Activated CD4-positive, alpha-beta T cell treated with anti-CD3 and anti-CD28 coated beads for 24 hours (primary cell): ENCODE measurements at places on chromosomes 11 and 22.

DNA sequence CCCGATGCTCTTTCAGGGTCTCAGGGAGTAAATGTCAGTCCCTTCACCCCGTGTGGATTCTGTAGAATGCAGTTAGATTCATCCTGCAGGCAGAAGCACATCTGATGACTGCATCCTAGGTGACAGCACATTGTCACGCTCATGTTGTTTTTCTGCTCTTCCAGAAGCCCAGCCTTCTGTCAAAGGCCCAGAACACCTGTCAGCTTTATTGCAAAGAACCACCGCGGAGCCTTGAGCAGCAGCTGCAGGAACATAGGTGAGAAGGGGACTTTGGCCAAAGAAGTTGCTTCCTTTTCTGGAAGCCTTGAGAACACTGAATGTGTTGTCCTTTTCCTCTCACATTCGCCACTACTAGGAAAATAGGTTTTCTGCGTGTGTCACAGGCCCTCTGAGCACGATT, 43.7 kb downstream of the PPP2R1B start:
- DNase-seq = no peak

DNA sequence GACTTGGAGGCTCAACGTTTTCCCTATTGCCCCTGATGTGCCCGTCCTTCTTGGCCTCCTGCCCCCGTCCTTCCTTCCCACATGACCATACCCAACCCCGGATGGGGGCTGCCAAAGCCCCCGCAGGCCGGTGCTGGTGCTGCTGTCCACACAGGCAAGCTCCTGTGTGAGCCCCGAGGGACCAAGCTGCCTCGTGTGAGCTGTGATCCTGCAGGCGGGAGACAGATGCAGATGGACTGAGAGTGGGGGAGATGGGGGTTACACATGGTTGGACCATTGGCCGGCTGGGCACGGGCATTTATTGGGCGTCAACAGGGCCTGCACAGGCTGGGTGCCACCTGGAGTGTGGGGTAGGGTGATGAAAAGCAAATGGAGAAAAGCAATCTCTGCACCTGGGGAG, 313.2 kb upstream of the B3GAT1 start:
- no peak for DNase-seq

- no peak for DNase-seq
These were observed 110.0 kb upstream of the GAL start for GRCh38 chr11:68574308-68574707.

- no peak for DNase-seq
These were observed 22.1 kb upstream of the CTR9 start for GRCh38 chr11:10728789-10729472.

- DNase-seq = no peak
These were observed 2.3 kb upstream of the CRYBB3 start for GRCh38 chr22:25197340-25197739.

DNA sequence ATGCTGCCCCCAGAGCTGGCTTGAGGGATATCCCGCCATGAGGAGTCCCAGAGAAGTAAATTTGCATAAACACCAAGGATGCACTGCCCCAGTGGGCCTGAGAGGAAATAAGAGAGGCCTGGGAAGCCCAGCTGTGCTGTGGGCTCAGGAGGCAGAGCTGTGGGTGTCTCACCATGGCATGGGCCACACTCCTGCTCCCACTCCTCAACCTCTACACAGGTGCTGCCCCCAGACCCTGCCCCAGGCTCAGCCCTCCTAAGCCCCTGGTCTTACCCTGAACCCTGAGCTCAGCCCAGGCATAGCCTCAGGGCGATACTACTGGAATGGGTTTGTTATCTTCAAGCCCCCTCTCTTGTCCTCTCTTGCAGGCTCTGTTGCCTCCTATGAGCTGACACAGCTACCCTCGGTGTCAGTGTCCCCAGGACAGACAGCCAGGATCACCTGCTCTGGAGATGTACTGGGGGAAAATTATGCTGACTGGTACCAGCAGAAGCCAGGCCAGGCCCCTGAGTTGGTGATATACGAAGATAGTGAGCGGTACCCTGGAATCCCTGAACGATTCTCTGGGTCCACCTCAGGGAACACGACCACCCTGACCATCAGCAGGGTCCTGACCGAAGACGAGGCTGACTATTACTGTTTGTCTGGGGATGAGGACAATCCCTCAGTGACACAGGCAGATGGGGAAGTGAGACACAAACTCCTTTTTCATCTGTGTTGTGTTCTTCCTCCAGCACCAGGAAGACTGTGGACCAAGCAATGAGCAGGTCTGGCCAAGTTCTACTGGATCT, 59.9 kb downstream of the GGTLC2 start:
- no peak for DNase-seq

- DNase-seq = no peak
These were observed 706.8 kb downstream of the KCNA4 start for GRCh38 chr11:29309992-29310391.

DNA sequence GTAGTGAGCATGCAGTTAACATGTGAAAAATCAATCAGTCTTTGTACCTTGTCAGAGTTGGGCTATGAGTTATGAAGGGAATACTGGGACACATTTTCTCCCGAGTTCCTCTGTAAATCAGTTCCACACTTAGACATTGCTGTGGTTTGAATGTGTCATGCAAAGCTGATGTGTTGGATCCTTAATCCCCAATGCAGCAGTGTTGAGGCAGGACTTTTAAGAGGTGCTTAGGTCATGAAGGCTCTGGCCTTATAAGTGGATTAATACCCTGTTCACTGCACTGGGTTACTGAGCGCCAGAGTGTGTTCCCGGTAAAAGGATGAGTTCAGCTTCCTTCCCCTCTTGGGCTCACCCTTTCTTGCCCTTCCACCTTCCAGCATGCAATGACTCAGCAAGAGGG, 742.1 kb upstream of the TENM4 start:
- no peak for DNase-seq
